ENCODE measurements at places on chromosomes 12 and 14.

GRCh38 chr14:104090071-104090748 is 4.7 kb downstream of the ASPG start:
- no peak for DNase-seq

GRCh38 chr12:4431436-4431835 is 14.2 kb downstream of the FGF6 start:
- DNase-seq: no peak

GRCh38 chr12:114697741-114698565 is 14.0 kb upstream of the TBX3 start:
- DNase-seq: no peak

GRCh38 chr12:27383429-27384260 is 51.0 kb downstream of the BMAL2 start:
- DNase-seq: peak; percentile 73

DNA sequence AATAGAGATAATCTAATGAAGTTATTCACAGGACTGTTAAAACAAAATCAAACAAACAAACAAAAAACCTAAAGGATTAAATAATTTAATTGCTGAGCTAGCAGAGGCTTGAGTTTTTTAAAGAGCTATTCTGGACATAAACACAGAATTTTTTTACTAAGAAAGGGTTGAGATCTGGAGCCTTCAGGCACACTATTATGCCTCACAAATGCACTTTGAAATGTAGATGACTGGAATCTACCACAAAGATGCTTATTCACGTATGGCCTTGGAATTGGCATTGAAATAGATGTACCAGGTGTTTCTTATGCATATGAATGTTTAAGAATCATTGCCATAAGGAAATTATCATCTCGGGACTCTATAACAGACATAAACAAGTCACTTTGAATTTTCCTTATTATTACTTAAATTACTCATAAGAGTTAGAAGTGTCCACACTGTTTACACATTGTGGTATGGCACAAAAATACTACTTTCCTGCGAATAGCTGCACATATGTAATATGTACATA is 21.6 kb downstream of the PUS7L start:
- DNase-seq: no peak

- peak; percentile 70 for DNase-seq
These were observed 1.4 kb downstream of the FIGNL2 start for GRCh38 chr12:51846911-51847642.

GRCh38 chr14:104404922-104405321 is 174.6 kb upstream of the C14orf180 start:
- DNase-seq: no peak

Measured in GM13976 (cell line).